D341Med (cell line): ENCODE measurements at places on chromosomes 4 and X.
A peak's percentile ranks its signal among the peaks of the same experiment; 100 is the strongest.

DNA sequence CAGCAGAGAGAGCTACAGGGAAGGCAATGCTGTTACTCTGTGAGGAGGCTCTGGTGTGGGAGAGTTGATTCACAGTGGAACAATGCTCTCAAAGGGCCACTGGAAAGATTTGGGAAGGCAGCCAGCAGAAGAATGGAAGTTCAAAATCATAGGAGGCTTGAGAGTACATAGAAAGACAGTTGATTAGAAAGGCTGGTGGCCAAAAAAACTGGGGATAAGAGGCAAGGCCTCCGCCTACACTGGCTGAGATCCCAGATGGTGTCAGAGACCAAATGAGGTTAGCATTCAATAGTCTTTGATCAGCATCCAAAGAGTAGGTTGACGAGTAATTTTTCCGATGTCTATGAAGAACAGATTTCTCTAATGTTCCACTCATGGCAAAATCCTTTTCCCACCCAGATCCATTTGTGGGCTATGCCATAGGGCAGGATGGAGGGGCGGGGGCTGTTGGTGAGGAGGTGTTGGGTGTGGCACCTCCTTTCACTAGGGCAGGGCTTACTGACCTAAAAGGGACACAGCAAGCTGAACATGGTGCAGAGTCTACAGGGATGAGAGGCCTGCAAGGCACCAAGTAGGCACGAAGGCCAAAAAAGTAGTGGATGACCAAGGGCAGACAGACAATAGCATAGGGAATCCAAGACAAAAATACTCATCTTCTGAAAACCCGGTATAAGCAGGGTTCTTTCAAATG, 15.1 kb downstream of the TEC start:
- DNase-seq: no peak

- peak; percentile 69 for DNase-seq
These were observed 40.6 kb upstream of the SORCS2 start for GRCh38 chr4:7151668-7152227.

DNA sequence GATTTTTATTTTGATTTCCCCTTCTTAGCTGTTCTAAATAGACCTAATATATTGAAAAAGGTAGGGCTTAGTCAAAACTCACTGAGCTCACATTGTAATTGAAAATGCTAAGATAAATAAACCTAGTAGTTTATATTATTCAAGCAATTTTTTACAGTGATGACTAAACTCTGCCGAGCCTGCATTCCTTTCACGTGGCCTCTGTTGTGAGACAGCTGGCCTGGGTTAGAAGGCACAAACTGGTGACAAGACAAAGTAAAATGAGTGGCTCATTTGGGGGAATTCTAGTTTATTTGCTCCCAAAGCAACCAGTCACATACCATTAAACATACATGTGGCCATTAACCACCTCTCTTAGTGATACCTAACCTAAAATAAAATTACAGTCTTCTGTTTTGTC, 169.4 kb upstream of the TEX13C start:
- DNase-seq: no peak

DNA sequence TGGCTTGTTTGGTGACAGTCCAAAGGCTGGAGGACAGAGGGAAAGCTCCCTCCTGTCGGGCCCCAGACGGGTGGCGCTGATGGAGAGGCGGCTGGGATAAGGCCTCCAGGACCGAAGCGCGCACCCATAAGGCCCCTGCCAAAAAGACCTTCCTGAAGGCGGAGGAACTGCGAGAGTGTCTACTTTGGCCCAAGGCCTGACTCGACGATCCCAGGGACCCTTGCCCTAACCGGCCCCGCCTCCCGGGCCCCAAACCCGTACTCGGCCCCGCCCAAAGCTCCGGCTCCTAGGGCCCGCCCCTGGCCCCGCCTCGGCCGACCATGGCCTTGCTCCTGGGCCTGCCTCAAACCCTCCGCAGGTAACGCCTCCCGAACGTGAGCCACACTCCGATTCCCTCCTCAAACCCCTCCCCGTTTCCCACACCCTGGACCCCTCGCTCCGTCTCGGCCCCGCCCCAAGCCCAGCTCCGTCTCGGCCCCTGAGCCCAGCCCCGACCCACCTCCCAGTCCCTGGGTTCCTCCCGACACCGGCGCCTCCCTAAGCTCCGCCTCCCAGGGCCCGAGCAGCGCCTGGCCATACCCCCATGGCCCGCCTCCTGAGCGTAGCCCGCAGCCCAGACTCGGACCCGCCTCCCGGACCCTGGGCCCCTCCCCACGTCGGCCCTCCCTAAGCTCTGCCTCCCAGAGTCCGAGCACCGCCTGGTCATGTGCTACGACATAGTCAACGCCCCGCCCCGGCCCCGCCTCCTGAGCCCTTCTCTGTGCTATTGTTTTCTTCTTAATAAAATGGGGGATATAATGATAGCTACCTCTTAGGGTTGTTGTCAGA, 90.0 kb upstream of the DRD5 start:
- peak; percentile 54 for DNase-seq

DNA sequence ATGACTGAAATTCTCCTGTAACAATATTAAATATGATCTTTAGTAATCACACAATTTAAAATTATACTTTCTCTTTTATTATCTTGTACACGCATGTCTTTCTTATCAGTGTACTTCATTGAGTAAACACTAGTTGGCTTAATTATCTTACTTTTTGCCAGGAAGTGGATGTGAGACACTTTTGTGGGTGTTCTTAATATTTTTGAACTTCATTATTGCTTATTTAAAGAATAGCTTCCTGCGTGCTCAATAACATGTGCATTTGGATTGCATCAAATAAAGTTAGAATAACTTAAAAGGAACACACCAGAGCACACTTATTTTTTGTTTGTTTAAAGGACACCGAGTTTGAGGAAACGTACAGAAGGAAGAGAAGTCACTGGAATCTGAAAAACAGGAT, 128.5 kb upstream of the VEGFC start:
- no peak for DNase-seq

- no peak for DNase-seq
These were observed 46.4 kb downstream of the GPAT3 start for GRCh38 chr4:83582289-83582785.

- DNase-seq: no peak
These were observed 72.4 kb downstream of the NRK start for GRCh38 chrX:105894721-105895120.

- no peak for DNase-seq
These were observed 905.7 kb downstream of the CCSER1 start for GRCh38 chr4:91032725-91033445.

DNA sequence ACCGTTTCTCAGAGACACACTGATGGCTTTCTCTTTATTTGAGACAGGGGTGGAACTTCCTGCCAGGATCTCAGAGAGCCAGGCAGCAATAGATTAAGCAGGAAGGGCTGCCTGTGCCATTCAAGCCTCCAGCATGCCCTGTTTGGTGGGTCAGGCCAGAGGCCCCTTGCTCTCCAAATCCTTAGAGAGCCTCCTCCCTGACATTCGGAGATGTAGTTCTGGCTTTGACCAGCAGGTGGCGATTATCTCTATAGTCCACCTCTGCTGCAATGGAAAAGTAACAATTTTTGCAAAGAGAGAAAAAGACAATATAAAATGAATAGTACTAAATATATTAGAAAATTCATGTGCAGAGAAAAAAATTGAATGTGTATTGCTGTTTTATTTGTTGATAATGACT, 93.9 kb downstream of the NXF2B start:
- peak; percentile 40 for DNase-seq

- DNase-seq: no peak
These were observed 38.7 kb downstream of the SEC24B start for GRCh38 chr4:109472343-109472761.

DNA sequence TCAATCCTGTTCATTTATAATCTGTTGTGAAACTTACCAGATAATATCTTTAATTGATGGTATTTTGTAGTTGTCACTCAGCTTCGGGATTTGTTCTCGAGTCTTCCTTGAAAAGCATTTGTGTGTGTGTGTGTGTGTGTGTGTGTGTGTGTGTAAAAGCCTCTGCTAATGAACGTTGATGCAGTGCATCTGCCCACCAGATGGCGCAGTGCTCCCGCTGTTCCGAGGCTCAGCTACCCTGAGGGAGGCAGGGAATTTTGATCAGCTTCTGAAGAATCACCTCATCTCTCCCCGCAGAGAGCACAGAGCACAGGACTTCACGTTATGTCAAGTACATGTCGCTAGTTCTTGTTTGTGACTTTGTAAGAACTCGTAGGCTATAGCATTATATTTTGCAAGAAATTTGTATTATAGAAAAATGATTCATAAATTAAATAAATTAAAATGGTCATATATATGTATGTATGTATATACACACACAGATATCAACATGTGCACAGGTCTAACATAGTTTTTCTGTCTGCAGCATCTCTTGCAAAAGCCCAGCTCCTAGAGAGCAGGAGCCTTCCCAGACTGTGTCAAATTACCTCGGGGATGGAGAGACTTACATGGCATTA, 316.7 kb upstream of the IGFBP7 start:
- DNase-seq: peak; percentile 82

- DNase-seq: no peak
These were observed 237.5 kb downstream of the COL25A1 start for GRCh38 chr4:109065006-109065405.

GRCh38 chr4:36165631-36166005, 78.7 kb downstream of the ARAP2 start:
- DNase-seq: no peak

DNA sequence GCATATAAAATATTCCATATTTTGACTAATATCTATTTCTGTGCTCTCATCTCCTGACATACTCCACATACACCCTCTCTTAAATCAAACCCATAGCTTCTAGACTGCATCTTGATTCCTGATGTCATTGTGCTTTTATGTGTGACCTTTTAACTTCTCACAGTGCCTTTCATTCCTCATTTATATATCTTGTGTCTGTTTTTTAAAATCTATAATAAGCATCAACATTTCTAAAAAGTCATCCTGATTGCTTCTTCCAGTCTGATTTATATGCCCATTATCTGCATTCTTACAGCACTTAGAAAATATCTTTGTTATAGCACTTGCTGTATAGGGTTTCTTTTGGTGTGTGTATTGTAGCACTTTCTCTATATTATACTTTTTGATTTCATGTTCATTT, 190.1 kb upstream of the ITM2A start:
- DNase-seq: no peak

DNA sequence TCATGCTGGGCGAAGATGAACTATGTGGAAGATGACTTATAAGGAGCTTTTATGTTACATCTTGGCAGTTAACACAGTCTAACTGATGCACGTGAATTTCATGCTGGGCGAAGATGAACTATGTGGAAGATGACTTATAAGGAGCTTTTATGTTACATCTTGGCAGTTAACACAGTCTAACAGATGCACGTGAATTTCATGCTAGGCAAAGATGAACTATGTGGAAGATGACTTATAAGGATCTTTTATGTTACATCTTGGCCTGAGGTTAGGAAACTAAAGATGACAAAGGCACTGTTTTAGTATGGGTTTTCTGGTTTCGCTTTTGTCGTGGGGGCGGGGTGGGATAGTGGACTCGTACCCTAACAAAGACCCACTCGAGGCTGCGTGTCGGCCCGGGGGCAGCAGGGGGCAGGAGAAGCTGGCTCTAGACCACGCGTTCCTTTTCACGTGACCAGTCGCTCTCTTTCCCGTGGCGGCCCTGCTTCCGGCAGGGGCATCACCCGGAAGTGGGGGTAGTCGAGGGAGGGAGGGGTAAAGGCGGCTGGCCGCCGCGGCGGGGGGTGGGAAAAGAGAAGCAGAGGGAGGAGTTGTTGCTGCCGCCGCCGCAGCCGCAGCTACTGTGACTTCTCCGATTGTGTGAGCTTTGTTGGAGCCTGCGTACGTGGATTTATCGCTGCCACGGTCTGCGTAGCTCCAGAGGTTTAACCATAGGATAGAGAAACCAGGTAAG, at the start of gene ATP7A:
ATP7A (plus strand) TSS at position 586 of the 733 bp plus-strand sequence. CDS start 60,949 bp downstream, outside the sequence.
- peak; percentile 89 for DNase-seq
